Right ventricle myocardium superior (tissue), 1 donor: ENCODE measurements at places on chromosomes 3 and 15.

DNA sequence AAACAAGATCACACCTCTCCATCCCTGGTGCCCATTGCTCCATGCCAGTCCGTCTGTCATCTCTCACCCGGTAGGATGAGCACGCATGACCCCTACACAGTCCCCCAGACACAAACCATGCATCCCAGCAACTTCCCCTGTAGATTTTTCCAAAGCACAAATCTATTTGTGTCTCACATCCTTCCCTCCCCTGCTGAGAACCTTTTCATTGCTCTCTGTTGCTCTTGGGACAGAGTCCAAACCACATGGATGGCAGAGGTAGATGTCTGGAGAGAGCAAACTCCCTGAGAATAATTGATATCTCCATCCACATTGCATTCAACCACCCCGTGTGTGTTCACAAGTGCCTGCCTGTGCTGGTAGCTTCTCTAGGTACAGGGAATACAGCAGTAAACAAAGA is 29.9 kb upstream of the LRTM1 start:
- DNase-seq, result no peak

DNA sequence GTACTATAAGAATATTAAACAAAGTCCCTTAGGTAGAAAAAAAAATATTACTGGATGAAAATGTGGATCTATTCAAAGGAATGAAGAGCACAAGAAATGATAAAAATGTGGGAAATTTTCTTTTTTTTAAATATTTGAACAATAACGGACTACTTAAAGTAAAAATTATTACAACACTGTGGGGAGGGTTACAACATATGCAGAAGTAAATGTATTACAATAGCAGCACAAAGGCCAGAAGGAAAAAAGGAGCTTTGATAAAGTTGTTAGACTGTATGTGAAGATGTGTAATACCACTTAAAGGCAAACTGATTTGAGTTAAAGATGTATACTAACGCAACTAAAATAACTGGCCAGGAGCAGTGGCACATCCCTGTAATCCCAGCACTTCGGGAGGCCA is 427.1 kb downstream of the SHQ1 start:
- DNase-seq, result no peak

GRCh38 chr3:76438971-76439370 is 600.9 kb upstream of the ROBO2 start:
- DNase-seq, result no peak

DNA sequence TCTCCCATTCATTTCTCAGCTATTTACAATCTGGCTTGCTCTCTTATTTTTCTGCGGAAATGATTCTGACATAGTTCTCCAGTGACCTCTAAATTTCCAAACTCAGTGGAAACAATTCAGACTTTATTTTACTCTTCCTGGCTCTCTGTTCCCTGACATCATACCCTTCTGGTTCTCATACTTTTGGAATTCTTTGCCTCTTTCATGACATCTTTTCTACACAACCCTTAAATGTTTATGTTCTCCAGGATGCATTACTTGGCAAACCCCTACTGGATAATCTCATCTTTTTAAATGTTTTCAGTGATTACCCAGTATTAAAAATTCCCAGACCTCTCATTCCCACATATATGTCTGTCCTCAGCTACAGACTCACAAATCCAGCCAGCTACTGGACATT is 23.9 kb upstream of the PLSCR4 start:
- DNase-seq, result no peak

GRCh38 chr3:197798863-197799262 is 7.8 kb downstream of the LRCH3 start:
- DNase-seq, result no peak

DNA sequence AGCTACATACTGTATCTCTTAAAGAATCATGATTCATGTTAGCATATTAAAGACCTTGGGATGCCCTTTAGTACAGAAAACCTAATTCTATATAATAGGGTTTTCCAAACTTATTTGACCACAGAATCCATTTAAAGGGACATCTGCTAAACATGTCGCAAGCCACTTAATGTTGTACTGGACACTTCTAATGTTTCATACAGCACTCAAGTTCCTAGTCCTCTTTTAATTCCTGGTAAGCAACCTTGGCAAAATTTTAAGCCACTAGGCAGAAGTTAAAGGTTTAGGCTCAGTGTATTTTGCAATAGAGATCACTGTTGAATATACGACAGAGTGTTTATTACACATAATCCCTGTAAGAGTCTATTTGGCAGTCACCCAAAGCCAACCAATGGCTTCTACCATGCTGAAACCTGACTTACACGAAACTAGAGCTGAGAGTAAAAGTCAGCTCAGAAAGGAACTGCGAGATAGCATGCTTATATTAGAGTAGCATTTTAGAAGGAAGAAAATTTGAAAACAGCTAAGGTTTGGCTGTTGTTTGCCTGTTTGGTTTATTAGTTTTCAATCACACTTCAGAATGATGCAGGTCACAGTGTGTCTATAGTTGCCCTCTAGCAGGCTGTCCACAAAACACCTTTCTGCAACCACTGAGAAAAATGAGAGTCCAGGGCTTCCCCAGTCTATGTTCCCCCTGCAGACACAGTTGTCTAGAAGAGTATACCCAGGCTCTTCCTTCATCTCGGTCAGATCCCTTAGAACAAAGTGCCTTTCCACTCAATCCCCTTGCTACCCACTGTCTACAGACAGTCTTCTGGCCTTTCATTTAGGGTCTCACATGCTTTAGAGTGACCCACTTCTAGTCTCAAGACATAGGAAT is 104.4 kb downstream of the FMN1 start:
- no peak for DNase-seq

GRCh38 chr3:119579366-119580066 is at the start of gene ADPRH:
ADPRH (plus strand) TSS chr3:119579492; CDS start chr3:119582170, 2,678 bp downstream.
- DNase-seq, result peak; percentile 91

GRCh38 chr3:197541756-197542539 is 13.8 kb downstream of the BDH1 start:
- peak; percentile 78 for DNase-seq
